ENCODE measurements at places on chromosomes 3 and 15.

DNA sequence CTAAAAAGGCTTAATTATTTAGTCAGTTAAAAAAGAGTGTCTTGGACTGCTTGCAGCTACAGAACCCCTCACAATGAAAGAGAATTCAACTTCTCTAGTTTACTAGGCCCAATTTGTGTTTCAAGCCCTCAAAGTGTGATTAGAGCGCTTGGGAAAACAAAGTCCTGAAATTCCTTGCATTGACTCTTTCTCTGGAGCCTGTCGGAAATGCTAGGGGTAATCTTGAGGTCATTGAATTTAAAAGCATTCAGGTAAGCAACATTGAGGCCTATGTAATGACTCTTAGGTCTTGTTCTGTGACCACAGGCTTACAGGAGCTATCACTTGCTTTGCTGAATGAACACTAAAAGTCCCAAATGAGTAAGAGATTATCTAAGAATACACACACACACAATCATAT lies 186.0 kb downstream of the NLGN1 start:
- DNase-seq, result no peak

- no peak for DNase-seq
Observed at GRCh38 chr15:80619680-80620079, 75.4 kb upstream of the ABHD17C start.

GRCh38 chr15:96346409-96346970 lies 16.0 kb downstream of the NR2F2 start:
- DNase-seq, result no peak

DNA sequence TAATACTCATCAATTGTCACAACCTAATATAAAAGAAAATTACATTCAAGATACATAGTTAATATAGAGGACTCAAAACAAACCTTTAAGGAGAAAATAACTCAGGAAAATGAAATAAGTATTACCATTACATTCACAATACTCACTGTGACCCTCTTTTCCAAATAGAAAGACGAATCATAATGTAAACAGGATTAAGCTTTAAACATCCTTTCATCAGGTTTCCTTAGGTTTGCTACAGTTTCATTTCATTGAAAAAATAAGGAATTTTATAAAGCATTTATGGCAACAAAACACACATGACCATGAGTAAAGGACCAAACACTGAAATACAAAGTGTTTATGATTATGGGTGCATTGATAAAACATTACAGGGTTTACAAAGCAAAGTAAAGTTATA lies 162.7 kb downstream of the ALCAM start:
- DNase-seq, result no peak

DNA sequence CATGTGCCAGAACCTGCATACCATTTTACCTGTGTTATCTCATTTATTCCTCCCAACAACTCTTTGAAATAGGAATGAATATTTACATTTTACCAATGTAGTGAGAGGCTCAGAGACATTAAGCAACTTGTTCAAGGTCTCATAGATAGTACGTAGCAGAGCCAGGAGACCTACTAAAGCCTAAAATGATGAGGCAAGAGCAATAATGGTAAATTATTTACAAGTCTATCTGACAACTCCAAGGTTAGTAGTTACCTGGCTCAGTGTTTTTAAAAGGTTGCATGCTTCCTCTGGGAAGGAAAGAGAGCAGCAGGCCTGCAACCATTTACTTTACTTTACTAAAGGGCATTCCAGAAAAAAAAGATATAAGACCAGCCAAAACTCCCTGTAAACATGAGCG lies 103.0 kb downstream of the CFAP20DC start:
- DNase-seq, result no peak

DNA sequence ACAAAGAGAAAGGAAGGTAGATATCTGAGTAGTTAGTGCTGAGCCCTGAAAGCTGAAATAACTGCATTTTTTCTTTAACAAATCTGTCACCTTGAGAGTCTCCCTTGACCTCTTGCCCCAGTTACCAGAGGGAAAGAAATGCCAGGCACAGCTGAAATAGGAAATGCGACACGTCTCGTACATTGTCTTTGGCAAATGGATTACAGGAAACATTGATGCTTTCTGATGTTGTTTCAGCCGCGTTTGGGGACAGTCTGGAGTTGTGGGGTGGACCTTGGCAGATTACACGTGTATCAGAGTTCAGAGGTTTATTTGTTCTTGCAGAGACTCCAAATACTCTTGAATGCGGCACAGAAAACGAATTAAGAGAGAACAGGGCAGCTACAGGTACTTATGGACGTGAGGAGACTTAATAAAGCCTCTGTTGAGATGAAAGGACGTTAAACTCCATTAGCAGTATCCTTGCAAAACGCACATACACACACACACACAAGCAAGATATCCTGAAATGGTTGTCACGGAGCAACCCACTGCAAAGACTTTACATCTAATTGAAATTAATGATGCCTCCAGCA lies 272.8 kb upstream of the RORA start:
- DNase-seq, result no peak

All from activated T-cell treated with anti-CD3 and anti-CD28 coated beads, Interleukin-2, amount 50 U/mL, for 1 hour (primary cell).